Activated T-helper 1 cell treated with anti-CD3 and anti-CD28 coated beads, Interleukin-2, amount 50 U/mL, for 16 hours (primary cell): ENCODE measurements at places on chromosomes 2 and 18.

DNA sequence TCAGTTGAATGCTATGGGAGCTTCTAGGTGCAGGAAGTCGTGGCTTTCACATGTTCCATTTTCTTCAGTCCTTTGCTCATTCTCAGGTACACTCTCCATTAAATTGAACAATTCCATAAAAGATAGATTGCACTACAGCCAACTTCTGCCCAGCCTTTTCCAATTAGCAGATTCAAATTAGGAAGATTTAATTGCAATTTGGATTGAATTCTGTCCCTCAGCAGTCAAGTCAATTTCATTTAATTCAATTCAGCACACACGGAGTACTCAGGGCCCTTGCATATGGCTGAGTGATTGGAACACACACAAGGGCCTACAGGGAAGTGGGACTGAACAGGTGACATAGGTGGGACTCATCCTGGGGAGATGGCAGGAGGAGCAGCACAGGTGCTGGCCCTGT, 220.4 kb downstream of the LOXHD1 start:
- DNase-seq: no peak

- no peak for DNase-seq
These were observed 42.9 kb upstream of the TUBA3E start for GRCh38 chr2:130241041-130241707.

- no peak for DNase-seq
These were observed 6.7 kb upstream of the SALL3 start for GRCh38 chr18:78972930-78973331.

DNA sequence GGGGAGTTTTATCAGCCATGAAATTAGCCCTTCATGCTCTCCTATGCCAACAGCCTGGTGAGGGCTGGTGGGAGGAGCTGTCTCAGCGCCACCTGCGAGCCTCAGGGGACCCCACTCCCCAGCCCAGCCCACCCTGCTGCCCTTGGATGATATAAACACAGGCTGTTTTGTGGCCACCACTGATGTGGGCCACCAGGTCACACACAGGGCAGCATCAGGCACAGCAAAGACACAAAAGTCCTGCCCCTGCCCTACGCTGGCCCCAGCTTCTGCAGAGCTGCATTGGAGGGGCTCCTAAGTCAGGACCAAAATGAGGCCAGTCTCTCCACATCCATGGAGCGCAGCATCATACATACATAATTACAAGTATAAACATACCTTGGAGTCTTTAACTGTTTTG, 110.6 kb upstream of the TEX51 start:
- DNase-seq: no peak

- DNase-seq: no peak
These were observed 180.1 kb downstream of the CDH2 start for GRCh38 chr18:27996801-27997272.

- no peak for DNase-seq
These were observed 18.3 kb upstream of the FAM98A start for GRCh38 chr2:33617401-33617800.

GRCh38 chr18:44817831-44818473, 137.3 kb downstream of the SETBP1 start:
- no peak for DNase-seq

DNA sequence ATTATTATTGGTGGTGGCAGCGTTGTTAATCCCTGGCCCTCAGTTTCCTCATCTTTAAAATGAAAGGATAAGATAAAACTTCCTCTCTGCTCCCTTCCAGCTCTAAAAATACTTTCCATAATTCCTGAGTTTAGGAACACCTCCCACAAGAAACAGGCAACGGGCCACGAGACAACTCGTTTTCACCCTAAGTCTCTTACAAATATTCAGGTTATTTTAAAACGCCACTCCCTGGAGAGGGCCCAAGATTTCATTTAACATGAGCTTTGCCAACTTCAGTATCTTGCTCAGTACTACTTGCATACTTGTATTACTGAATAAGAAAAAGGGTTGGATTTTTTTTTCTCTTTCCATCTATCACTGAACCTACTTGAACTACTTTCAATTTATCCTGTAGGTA, 611.1 kb upstream of the FANCL start:
- DNase-seq: no peak

DNA sequence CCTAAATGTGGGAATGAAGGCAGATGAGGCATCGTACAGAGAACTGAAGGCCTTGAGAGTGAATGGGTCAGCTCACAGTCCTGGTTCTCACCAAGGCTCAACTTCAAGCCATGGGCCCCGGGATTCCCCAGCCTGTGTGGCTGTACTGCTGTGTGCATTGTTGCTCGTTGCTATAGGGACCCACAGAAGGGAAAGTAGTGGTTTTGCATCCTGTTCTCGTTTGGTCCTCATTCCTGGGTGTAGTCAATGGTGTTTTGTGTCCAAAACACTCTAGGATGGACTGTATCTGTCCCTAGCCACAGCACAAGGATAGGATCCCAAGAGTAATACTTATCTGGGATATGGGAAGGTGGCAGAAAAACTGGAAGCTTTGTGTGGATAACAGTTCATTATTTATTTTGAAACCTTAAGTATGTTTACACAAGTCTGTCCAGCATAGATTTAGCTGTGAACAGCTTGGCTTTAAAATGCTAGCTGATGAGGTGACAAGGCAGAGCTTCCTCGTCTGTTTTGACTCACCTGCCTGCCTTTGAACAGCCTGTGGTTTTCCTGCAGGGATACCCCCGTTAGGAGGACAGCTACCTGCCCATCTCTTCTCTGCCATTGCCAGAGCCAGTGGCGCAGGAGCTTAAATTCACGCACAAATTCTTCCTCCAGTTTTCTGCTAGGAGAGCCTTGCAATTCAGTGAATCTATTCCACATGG, 85.0 kb downstream of the WDSUB1 start:
- no peak for DNase-seq

GRCh38 chr18:48228301-48228715, 180.9 kb downstream of the ZBTB7C start:
- no peak for DNase-seq
